Fibroblast of gingiva (primary cell): ENCODE measurements at places on chromosomes 4 and X.

GRCh38 chrX:38803243-38803587 is 2.0 kb downstream of the MID1IP1 start:
- no peak for DNase-seq

DNA sequence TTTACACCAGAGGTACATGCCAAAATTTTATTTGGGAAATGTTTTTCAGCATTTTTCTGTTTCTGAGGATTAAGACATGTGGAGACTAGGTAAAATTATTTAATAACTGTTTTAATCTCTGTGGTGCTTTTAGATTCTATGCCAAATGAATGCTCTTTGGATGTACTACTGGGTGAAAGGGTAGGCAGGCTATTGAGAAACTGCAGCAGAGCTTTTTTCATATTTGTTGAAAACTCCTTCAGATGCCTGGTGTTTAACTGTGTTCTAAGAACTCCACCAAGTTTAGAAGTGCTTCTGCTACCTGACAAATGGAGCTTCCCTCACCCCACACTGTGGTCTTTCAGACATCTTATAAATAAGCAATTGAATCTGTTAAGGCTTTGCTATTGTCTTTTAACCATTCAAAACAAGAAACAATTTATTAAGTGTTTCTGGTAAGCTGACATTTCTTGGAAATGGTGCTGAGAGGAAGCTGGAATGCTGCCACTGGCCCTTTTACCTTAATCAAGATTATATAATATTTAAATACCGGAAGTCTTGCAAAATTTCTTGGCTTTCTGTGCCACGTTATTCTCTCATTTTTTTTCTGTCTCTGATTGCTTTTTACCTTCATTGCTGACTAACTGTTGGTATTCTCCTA is 51.2 kb upstream of the CYSLTR1 start:
- DNase-seq: peak; percentile 2

DNA sequence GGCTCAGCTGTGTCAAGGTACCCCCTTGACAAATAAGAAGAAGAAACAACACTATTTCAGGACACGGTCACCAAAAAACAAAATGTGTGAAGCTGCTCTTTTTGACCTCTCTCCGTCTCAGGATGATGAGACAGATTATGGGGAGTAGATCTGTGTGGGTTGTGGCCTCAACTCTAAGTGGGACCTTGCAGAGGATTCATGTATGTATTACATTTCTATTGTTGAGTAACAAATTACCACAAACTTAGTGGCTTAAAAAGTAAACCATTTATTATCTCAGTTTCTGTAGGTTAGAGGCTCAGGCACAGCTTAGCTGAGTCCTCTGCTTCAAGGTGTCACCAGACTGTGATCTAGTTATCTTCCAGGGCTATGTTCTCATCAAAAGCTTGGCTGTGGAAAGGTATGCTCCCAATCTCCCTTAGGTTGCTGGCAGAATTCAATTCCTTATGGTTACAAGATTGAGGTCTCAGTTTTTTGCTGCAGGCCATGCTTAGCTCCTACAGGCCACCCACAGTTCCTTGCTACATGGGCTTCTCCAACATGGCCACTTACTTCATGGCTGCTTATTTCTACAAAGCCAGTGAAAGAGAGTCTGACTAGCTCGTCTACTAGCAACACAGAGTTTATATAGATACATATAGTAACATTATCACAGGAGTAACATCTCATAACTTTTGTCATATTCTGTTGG is 28.1 kb downstream of the DGKK start:
- DNase-seq: no peak

GRCh38 chrX:110294087-110294486 is 23.8 kb downstream of the AMMECR1 start:
- DNase-seq: no peak

DNA sequence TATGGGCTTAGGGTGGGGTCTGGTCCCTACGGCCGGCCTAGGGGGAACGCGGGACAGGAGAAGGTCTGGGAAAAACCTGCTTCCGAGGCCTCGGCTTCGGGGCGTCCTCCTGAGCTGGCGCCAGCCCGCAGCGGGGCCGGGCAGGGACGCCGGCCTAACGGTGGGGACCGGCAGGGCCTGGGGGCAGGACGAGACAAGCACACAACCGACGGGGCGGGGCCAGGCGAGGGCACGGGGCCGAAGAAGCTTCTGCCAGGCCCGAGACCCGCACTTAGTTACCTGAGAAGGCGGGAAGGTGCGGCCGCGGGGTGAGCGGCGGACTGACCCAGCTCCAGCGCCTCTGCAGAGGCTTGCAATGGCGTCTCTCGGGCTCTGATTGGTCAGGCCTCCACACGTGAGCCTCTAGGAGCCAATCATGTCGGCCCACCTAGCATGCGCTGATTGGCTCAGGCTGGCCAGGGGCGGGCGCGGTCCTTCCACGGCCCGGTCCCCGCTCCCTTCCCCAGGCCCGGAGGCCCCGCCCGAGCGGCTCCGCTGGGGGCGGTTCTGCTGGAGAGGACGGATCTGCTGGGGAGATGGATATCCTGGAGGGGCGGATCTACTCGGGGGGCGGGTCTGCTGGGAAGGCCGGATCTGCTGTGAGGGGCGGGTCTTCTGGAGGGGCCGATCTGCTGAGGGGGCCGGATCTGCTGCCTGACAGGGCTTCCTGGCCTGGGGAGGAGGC is 44.3 kb downstream of the CPLX1 start:
- DNase-seq: peak; percentile 99

DNA sequence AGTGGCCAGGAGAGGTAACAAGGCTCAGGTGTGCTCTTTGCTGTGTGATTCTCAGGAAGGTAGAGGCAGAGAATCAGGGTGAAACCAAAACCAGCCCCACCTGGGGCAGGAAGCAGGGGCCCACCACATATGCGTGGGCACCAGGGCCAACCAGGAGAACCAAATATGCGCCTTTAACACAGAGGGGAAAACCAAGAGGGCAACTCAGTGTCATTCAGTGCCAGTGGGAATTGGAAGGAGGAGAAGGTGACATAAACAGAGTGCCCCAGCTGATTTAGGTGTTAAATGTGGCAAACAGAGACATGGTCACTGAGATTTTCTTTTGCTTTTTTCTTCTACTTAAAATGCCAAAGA is 106.8 kb upstream of the MAMLD1 start:
- no peak for DNase-seq

DNA sequence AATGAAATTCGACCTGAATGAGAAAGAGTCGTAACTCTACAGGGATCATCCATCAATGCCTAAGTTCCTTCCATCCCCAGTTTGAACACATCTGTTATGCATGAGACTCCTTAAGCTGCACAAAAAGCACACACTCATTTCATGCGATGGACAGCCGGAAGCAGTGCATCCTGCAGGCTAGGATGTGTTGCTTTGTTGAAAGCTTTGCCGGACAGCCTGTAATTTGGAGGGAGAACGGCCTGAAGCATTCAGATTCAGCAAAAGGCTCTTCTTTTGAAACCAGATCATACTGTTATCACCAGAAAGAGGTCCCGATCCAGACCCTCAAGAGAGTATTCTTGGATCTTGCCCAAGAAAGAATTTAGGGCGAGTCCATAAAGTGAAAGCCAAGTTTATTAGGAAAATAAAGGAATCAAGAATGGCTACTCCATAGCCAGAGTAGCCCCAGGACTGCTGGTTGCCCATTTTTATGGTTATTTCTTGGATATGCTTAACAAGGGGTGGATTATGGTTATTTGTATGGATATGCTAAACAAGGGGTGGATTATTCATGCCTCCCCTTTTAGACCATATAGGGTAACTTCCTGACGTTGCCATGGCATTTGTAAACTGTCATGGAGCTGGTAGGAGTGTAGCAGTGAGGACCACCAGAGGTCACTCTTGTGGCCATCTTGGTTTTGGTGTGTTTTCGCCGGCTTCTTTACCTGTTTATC is 48.1 kb upstream of the DHRSX start:
- no peak for DNase-seq

GRCh38 chrX:74023203-74023602 is 280.8 kb upstream of the ZCCHC13 start:
- DNase-seq: no peak

DNA sequence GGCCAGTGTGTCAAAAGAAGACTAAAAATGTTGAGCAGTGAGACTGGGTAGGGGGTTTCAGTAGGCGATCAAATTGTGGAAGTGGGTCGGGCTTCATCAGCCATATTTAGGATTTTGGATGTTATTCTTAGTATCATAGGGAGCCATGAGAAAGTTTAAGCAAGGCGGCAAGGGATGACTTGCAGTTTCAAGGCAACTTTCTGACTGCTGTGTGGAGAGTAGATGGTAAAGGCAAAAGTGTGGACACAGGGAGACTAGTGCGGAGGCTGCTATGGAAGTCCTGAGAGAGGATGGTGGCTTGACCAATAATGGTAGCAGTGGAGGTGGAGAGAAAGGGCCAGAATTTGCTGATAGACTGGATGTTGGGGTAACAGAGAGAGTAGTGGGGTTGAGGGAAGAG is 15.4 kb downstream of the GK start:
- no peak for DNase-seq

DNA sequence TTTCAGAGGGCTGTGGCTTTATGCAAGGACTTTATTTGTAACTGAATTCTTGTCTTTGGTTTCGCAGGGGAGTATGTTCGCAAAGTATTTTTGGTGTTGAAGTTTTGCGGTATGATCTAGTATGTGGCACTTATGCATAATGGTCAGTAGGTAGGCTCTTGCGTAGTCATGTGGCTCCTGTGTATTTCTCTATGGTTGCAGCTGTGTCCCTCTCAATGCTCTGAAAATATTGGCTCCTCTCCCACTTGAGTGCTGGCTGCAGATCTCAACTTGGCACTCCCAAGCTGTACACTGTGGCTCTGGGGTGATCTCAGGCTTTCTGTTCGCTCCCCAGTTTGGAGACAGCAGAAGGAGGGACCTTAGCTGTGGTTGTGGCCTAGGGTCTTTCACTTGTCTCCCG is 24.8 kb downstream of the ARMCX5 start:
- no peak for DNase-seq

DNA sequence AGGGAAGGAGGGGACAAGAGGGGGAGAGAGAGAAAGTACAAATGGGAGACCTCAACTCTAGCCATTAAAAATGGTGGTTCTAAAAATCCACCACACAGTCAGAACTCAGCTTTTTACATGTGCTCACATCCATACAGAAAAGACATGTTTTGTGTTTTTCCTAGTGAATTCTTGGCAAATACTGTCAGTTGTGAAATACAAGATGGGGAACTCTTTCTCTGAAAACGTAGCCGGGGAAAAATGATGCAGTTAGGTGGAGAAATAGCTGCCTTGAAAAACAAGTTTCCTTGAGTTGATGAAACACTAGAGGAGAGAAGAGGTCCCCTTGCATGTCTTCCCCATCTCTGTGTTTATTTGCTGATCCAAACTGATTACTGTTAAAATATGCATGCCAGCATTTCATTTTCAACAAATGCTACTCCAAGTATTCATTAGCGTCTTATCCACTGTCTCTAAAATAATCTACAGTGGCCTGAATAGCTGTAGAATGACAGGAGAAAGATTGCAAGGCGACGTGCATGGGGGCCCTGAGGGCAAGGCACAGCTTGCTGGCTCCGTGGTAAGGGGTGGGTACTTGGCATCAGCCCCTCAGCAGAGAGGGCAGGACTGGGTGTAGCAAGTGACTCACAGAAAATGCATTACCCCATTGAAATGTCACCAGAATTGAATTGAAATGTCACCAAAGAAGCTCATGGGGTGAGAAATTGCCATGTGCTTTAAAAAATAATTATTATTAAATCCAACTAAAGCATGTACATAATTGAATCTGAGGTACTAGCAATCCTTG is 48.1 kb upstream of the TBL1X start:
- peak; percentile 85 for DNase-seq

GRCh38 chr4:73172161-73172560 is 86.4 kb downstream of the ANKRD17 start:
- DNase-seq: no peak

- no peak for DNase-seq
Observed at GRCh38 chr4:97370568-97370967, 772.7 kb downstream of the STPG2 start.

- no peak for DNase-seq
Observed at GRCh38 chr4:122003335-122003734, 51.5 kb upstream of the TRPC3 start.

DNA sequence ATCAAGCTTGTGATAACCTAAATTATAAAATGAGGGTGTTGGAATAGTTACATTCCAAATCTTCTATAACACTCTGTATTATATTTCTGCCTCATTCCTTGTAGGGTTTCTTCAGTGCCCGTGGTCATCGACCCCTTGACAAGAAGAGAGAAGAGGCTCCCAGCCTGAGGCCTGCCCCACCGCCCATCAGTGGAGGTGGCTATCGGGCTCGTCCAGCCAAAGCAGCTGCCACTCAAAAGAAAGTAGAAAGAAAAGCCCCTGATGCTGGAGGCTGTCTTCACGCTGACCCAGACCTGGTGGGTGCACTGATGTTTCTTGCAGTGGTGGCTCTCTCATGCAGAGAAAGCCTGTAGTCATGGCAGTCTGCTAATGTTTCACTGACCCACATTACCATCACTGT is 2.9 kb downstream of the FGB start:
- no peak for DNase-seq

DNA sequence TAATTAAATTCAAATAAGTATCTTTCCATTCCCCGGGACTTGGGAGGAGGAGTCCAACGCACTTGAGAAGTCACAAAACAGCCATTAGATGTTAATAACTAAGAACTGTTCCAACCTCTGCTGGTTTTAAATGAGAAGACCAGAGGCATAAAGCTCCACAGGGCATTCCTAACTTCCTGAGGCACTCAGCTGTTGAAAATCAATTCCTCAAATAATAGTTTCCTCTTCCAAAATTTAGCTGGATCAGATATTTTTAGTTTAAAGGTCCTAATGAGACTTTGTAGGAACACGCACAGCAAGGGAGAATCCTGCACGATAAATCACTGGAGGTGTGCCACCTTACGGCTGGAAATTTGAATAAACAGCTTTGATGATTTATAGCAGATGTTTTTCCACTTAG is 504.3 kb upstream of the ZFP42 start:
- DNase-seq: no peak

- DNase-seq: no peak
Observed at GRCh38 chrX:72079607-72080006, 52.1 kb downstream of the RTL5 start.

DNA sequence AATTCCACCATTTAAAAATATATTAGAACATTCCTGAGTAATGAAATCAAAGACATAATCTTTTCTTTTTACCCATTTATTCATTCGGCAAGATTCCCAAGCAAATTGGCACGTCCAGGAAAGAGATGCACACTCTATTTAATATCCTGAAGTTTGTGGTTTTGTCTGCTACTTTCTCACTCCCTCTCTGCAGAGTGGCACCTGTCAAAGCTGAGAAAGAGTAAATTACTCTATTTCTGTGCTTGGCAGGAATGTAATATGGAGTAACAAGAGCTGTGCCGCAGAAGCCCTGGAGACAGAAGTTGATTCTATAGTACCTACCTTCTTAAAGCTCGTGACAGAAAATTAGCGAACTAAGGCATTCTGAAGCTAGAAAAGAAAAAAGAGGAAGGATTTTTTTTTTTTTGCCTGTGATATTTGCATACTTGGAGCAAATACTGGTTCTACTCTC is 5.5 kb downstream of the GSTCD start:
- DNase-seq: no peak

GRCh38 chr4:23366557-23366906 is 523.3 kb downstream of the PPARGC1A start:
- no peak for DNase-seq

- DNase-seq: peak; percentile 70
Observed at GRCh38 chr4:149961876-149962597, 116.2 kb upstream of the DCLK2 start.

- no peak for DNase-seq
Observed at GRCh38 chr4:156538210-156538609, 433.4 kb downstream of the PDGFC start.

- no peak for DNase-seq
Observed at GRCh38 chr4:17286752-17287460, 225.0 kb downstream of the QDPR start.
